ENCODE measurements at places on chromosomes 6 and 20. TPM values are rescaled to one million over a fixed set of nuclear protein-coding genes. Genes with fewer than 3 reads are reported as not detected.

GRCh38 chr6:87504441-87504840 lies 31.7 kb downstream of the SLC35A1 start:
- DNase-seq, result no peak

DNA sequence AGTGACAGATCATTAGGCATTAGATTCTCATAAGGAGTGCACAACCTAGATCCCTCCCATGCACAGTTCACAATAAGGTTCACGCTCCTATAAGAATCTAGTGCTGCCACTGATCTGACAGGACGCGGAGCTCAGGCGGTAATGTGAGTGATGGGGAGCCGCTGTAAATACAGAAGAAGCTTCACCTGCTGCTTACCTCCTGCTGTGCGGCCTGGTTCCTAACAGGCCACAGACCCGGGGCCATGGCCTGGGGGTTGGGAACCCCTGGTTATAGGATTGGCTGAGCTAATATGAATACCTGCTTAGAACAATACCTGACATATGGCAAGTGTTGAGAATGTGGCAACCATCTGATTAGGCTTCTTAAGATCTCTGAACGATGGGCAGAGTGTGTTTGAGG lies 2.4 kb downstream of the PNPLA1 start:
- DNase-seq, result no peak

GRCh38 chr6:73058736-73059135 lies 166.6 kb downstream of the KHDC1L start:
- DNase-seq, result no peak

GRCh38 chr6:156630613-156631302 lies 146.4 kb upstream of the ARID1B start:
- DNase-seq, result no peak

GRCh38 chr6:165880686-165881085 lies 217.6 kb upstream of the PDE10A start:
- DNase-seq, result no peak

Gene CRISP2
- not detected for total RNA-seq

DNA sequence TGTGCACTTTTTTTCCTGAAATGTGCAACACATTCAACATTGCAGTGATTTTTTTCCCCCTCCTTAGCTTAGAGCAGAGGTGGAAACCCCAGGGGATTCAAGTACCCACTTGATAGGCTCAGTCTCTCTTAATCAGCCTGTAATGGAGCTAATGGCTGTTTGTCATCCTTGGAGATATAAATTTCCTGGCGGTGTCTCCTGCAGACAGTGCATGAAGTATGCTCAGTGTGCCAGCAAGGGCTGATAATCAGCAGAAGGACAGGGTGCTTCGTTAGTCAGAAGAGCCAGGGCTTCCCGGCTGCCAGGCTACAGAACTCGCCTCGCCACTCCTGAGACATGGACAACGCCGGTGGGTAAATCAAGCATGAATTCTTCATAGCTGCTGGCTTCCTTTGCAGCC lies 69.8 kb upstream of the PHACTR2 start:
- DNase-seq, result no peak

Gene RRAGD
- 9.3 TPM for total RNA-seq

Gene ERGIC3
- total RNA-seq, result 123 TPM

DNA sequence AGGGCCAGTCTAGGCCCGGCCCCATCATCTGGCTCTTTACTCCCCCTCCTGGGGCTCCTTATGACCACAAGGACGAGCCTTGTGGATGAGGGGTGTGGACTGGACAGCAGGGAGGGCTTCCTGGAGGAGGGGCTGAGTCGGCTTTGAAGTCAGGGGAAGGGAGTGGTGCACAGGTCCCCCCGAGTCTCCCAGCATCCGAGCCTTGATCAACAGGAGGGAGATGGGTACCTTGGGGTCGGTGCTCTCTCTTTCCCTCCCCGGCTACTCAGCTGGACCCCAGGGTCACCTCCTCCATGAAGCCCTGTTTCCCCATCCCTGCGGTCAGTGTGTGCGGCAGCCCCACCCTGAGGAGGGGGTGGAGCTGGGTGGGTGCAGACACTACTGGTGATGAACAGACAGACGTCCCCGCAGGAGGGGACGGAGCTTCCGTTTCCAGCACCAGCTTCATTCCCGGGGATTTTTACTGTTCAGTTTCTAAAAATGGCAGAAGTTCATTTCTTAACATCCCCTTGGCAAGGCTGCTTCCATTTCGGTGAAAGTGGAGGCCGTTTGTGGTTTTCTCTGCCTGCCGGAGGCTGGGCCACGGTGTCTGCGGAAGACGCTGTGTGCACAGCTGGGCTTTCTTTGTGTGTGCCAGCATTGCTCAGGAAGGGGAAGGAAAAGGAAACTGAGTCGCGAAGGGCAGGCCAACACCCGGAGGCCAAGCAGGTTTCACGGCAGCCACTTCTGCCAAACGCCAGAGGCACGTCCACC lies 19.6 kb downstream of the NTSR1 start:
- no peak for DNase-seq

DNA sequence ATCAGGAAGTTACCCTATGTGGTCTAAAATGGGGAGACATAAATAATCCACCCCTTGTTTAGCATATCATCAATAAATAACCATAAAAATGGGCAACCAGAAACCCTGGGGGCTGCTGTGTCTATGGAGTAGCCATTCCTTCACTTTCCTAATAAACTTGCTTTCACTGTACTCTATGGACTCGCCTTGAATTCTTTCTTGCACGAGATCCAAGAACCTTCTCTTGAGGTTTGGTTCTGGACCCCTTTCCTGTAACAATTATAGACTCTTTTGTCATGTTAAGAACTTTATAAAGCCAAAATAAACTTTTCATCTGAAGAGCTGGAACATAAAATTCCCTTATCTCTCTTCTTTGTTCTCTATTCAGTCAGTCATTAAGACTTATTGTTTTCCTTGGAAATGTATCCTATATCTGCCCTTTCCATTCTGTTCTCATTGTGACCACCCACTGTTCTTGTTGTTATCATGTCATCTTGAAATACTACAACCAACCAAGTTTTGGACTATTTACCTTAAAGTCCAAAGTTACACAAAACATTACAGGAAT lies 29.3 kb upstream of the ZBTB24 start:
- no peak for DNase-seq

Gene ZKSCAN3
- total RNA-seq, result 7.6 TPM

DNA sequence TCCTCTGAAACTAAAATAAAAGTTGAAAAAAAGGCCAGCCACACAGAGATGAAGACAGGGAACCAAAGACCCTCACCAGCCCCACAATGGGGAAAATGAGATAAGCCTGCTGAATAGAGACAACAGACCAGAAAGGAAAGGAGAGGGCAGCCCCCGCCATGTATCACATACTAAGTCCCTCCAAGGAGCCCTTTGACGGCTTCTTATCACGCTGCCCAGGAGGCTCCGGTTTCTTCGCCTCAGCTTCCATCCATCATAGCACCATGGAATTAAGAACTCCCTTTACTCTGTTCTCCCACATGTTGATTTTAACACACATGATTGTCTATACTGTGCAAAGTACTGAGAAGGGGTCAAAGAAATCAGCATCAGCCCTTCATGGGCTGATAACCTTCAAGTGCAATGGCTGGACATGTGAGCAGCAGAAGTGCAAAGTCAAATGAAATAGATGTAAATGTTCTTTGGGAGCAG lies 54.9 kb downstream of the MAP3K5 start:
- DNase-seq, result no peak

DNA sequence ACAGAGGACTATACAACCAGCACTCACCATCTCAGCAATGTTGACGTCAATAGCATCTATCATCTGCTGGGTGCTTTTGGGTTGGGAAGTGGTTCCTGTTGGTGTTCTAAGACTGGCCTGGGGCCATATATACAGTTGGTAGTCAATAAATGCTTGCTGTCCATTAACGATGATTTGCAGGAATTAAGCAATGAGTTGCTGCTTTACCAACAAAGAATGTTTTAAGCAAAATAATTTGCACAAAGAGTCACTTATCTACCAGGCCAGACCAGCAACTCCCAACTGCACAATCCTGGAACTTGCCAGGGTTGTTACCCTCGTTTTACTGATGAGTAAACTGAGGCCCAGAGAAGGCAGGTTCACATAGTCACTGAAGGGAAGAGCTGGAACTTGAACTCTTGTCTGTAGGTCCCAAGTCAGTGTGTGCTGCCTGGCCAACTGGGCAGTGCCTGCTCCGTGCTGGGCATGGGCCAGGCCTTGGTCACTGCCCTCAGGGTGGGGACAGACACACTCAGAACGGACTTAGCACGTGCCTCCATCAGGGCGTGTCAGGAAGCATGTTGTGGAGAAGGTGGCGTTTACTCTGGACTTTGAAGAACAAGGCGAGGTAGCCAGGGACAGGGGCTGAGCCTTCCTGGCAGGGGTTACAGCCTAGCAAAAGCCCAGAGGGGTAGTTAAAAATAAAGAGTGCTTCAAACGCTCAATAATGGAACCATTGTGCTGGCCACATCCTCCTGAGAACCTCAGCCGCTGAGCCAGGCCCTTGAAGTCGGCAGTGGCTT lies 2.5 kb upstream of the SRC start:
- DNase-seq, result peak; percentile 54

Gene MMS22L
- total RNA-seq, result 34.5 TPM

Gene ZFAND3
- 35.7 TPM for total RNA-seq

- DNase-seq, result no peak
Measured at GRCh38 chr20:61643656-61644377, 391.8 kb downstream of the CDH4 start.

GRCh38 chr20:33545763-33546162 lies 55.9 kb downstream of the CBFA2T2 start:
- DNase-seq, result no peak

Gene ALDH5A1
- 6.6 TPM for total RNA-seq

- DNase-seq, result no peak
Measured at GRCh38 chr6:14194976-14195375, 77.4 kb downstream of the CD83 start.

- no peak for DNase-seq
Measured at GRCh38 chr6:108145639-108146038, 20.2 kb upstream of the NR2E1 start.

GRCh38 chr6:13979284-13980171 lies 54.8 kb downstream of the RNF182 start:
- DNase-seq, result no peak

DNA sequence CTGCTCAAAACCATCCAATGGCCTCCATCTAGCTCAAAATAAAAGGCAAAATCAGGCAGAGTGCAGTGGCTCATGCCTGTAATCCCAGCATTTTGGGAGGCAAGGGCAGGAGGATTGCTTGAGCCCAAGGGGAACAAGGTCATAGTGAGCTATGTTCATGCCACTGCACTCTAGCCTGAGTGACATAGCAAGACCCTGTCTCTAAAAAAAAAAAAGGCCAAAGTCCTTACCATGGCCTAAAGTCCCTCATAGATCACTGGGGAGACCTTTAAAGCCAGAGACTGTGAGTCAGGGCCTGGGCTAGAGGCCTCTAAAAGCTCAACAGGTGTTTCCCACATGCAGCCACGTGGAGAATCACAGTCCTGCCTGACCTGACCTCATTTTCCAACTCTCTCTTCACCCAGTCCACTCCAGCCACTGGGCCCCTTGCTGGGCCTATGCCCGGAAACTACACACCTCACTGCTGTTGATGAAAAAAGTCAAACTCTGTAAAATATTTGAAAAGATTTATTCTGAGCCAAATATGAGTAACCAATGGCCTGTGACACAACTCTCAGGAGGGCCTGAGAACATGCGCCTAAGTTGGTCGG lies 28.2 kb upstream of the TAB2 start:
- no peak for DNase-seq

- no peak for DNase-seq
Measured at GRCh38 chr6:121984956-121985355, 414.5 kb upstream of the HSF2 start.

DNA sequence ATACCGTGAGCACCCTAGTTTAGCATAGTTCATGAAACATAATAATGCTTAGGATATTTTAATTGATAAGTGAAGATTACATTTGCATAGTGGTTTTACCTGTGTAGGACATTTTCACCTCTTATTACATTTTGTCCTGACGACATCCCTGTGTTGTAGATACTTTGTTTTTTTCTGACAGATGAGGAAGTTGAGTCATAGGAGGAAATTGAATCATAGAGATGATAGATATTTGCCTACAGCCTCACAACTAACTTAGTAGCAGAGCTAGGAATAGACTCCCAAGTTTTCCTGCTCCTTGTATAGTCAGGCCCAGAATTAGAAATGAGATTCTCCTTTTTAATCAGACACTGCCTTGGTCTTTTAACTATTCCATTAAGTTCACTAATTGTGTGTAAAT lies 100.5 kb upstream of the SUPT3H start:
- DNase-seq, result no peak

Gene COL20A1
- total RNA-seq, result 0.26 TPM

DNA sequence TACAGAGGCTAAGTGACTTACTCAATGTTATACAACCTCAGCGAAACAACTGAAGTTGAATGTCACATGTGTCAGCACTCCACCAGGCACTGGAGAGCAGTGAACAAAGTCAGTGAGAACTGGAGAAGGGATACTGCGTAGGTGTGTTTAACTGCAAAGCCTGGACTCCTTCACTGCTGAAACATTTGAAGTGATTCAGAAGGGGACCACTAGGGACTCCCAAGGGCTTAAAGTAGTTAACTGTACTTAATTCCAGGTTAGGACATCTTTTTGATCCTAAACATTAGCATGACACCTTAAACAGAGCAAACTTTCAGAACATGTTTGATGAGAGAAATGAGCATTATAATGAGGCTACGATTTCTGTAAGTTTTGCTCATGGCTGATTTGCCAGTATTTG lies 45.0 kb upstream of the ZBTB24 start:
- DNase-seq, result no peak

- DNase-seq, result no peak
Measured at GRCh38 chr20:47350181-47350550, 6.3 kb downstream of the ZMYND8 start.

DNA sequence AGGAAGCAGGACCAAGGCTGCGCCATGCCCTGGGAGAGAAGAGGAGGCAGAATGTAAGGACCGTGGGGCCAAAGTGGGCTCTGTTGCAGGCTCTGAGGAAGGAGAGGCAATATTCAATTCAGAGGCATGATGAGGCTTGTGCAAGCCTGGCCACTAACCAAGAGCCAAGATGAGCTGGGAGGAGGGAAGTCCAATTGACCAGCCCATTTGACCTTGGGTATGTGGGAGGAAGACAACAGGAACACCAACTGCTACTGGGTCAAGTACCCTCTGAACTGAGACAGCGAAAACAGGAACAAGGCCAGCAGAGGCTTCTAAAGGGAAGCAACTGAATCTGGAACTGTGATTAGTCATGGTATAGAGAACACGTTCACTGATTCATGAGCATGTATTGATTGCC lies 779.6 kb downstream of the MAFB start:
- DNase-seq, result no peak

Gene USP49
- total RNA-seq, result 6.9 TPM

- no peak for DNase-seq
Measured at GRCh38 chr6:112618849-112619248, 271.7 kb downstream of the RFPL4B start.

Gene CRISP1
- not detected for total RNA-seq

Gene LPA
- not detected for total RNA-seq

Gene HCRTR2
- total RNA-seq, result not detected

DNA sequence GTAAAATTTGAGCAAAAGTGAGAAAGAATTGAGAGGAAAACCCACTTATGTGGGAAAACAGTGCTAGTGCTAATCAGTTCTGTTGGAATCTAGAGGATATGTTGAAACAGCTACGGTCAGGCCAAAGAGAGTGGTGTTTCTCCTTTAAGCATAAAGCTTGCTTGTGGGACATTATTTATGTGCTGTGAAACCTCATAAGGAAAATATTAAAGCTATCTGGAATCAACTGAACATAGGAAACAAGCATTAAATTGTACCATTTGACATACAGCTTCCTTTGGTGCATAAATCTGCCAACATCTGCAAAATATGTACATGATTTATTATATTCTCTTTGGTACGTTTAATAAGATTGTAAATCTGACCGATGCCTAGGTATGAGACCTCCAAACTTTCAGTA lies 182.5 kb upstream of the PDE10A start:
- DNase-seq, result no peak

- DNase-seq, result no peak
Measured at GRCh38 chr6:112660626-112661025, 313.5 kb downstream of the RFPL4B start.

All from activated naive CD8-positive, alpha-beta T cell treated with anti-CD3 and anti-CD28 coated beads, Interleukin-2, amount 10 ng/mL, durations not matched to agents 7 days and 5 days (primary cell).